ENCODE measurements at places on chromosomes 16 and 17.

GRCh38 chr17:64778240-64779097, 116.4 kb upstream of the SMURF2 start:
- DNase-seq, result no peak

DNA sequence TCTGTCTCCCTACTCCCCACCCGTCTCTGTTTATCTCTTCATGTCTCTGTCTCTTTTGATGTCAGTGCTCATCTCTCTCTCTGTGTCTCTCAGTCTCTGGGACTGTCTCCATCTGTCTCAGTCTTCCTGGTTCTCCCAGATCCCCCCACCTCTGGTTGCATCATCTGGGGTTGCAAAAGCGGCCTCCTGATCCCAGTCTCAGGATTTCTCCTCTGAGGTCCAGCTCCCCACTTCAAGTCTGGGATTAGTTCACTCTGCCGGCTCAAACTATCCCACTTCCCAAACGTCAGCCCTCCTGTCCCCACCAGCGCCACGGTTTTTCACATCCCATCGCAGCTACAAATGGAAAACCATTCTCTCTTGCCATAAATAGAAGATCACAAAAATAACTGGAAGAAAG, 9.0 kb downstream of the TEKT5 start:
- no peak for DNase-seq

DNA sequence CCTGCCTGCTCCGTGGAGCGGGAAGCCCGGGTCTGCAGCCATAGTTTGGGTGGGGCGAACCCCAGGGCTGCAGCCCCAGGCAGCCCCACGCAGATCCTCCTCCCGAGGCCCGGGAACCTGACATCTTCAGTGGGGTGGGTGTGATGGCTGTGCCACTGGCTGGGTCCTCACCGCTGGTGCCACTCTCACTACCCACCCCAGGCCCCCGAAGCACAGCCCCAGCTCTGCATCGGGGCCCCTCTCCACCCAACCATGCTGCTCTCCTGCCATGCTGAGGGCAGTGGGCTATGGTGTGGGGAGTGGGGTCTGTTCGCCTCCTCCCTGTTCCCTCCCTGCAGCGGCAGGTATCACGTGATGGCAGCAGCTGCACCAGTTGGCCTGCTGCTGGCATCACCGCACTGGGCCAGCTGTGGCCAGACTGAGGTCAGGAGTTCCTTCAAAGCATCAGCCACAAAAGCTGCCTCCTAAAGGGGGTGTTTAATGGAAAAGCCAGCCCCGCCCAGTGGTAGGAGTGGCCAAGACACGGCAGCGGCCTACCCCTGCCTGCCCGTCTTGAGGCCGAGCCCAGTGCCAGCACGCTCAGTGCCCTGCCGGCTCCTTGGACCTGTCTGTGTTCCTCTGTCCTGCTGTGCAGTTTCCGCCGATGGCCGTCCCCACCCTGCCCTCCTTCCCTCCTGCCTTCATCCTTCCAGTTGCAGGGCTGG, 10.8 kb downstream of the KCTD5 start:
- DNase-seq, result no peak

- DNase-seq, result no peak
Measured at GRCh38 chr17:72097144-72097543, 23.7 kb upstream of the SOX9 start.

All from activated gamma-delta T cell treated with Interleukin-2 at 50 U/mL for 16 hours (primary cell).